ENCODE measurements at places on chromosomes 16 and 17.

- no peak for DNase-seq
Observed at GRCh38 chr17:8742819-8743218, 1.8 kb downstream of the CCDC42 start.

DNA sequence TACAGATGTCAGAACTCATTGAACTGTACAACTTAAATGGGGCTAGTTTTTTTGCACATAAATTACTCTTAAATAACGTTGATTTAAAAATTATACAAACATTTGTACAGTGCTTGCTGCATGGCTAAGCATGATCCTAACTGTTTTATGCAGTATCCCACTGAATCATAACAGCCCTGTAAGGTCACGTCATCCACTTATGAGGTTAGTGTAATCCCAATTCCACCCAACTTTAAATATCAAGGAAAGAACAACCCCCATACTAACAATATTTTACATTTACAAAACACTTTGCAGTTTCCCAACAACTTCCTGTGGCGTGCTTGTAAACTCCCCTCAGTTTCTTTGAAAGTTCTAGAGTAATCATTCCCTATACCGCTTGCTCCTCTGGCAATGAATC, 190.1 kb upstream of the SALL1 start:
- no peak for DNase-seq

GRCh38 chr16:66695471-66695934, 1.0 kb downstream of the CMTM4 start:
- no peak for DNase-seq

- no peak for DNase-seq
Observed at GRCh38 chr17:77657839-77658238, 300.7 kb upstream of the TNRC6C start.

GRCh38 chr16:86330906-86331305, 179.4 kb upstream of the FOXF1 start:
- DNase-seq = no peak

GRCh38 chr16:84479716-84480450, 24.6 kb downstream of the MEAK7 start:
- no peak for DNase-seq

DNA sequence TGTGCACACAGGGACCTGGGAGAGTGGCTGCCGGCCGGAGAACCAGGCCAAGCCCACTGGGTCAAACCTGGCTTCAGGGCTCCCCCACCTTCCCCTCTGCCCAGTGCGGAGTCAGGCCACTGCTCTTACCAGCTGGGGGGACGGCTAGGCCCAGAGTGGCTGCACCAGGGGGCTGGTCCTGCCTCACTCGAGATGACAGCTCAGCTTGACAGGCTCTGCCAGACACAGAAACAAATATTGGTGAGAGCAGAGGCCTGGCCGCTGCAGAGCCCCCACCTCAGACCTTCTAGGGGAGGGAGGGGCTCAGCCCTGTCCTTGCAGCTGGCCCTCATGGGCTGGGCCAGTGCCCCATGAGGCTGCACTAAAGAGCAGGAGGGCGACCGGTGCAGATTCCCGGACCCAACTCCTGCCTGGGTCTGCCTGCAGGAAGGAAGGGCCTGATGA, 4.5 kb downstream of the NUDT16L1 start:
- no peak for DNase-seq

GRCh38 chr17:63534078-63534570, 11.0 kb downstream of the KCNH6 start:
- no peak for DNase-seq

GRCh38 chr16:35011-35677, 18.3 kb downstream of the POLR3K start:
- DNase-seq = no peak

DNA sequence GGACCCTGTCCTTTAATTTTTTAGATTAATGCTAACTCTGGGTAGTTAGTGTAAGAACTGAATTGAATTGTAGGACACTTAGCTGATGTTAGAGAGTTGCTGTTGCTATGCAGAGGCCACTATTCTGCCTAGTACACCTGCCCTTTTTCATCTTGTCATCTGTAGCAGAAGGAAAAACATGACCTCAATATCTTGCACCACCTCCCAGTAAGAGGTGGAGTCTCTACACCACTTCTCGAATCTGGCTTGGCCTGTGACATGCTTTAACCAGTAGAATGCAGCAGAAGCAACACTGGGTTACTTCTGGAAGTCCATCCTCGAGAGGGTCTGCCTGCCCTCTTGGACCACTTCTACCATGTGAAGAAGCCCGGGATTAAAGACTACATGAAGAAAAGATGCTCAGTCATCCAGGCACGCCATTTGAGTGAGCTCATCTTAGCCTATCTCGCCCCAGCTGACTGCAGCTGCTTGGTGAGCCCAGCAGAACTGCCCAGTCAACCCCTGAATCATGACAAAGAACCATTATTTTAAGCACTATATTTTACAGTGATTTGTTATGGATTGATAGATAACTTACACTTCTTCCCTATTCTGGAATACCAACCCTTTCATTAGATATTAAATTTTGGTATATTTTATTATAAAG, 153.5 kb downstream of the MYO1D start:
- no peak for DNase-seq

- no peak for DNase-seq
Observed at GRCh38 chr17:3213001-3213400, 5.5 kb downstream of the OR1A1 start.

GRCh38 chr16:2981177-2981898, 1.1 kb upstream of the PKMYT1 start:
- no peak for DNase-seq

- no peak for DNase-seq
Observed at GRCh38 chr16:86681031-86681756, 102.8 kb downstream of the FOXL1 start.

GRCh38 chr16:82454152-82454551, 172.6 kb upstream of the CDH13 start:
- DNase-seq = no peak

DNA sequence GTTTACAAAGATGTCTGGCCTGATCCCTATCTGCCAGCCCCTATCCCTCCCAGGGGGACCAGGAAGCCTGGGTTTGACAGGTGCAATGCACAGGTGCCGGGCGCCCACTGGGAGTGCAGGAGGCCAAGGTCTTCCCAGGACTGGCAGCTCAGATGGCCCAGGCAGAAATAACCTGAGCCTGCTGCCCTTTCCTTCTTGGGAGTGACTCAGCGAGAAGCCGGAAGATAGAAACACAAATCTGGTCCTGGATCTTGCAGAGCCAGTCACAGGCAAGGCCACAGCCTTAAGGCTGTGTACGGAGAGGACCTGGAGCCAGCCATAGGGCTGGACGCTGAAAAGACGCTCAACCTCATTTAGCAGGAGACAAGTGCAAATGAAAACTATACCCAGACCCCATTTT, 27.7 kb downstream of the GPR142 start:
- no peak for DNase-seq

DNA sequence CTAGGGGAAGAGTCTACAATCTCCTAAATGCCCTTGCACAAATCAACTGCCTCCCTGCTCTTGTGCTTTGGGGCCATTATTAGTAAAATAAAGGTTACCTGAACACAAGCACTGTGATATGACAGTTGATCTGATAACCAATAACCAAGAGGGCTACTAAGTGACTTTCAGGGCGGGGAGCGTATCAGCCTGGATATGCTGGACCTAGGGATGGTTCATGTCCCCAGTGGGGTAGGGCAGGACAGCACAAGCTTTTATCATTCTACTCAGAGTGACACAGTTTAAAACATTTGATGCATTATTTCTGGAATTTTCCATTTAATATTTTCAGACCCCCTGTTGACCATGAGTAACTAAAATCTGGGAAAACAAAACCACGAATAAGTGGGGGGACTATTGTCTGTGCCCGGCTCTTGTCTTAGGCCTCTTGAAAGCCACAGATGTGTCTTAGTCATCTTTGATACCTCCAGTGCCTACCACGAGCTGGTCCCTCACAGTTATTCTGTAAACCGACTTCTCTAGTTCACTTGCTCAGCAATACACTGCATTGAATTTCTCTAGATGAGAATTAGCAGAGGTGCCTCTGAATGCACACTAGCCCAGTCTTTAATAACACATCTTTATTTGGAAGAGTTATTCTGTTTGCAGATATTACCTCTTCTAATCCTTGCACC, 94.6 kb upstream of the DHX40 start:
- no peak for DNase-seq

DNA sequence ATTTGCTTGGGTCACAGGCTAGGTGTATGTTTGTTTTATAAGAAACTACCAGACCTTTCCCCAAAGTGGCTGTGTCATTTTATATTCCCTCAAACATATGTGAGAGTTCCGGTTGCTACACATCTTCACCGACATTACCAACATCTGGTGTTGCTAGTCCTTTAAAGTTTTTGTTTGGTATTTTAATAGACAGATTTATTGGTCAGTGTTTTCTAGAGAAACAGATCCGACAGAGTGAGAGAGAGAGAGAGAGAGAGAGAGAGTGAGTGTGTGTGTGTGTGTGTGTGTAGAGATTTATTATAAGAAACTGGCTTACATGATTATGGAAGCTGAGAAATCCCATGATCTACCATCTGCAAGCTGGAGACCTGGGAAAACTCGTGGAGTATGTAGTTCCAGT, 31.0 kb downstream of the LDHD start:
- no peak for DNase-seq

DNA sequence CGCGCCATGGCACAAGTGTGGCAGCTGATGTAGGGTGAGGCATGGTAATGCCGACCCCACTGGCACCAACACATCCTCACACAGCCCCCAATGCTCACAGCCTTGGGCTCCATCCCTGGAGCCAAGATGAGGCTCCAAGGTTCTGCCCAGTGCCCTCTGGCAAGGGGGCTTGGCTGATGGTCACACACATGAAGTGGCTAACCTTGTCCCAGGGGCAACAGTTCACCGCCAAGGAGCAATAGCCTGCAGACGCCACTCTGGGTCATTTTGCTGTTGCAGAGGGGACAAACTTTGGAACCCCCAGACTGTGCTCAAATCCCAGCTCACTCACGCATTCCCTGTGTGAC, 26.8 kb downstream of the TNFRSF13B start:
- DNase-seq = no peak

DNA sequence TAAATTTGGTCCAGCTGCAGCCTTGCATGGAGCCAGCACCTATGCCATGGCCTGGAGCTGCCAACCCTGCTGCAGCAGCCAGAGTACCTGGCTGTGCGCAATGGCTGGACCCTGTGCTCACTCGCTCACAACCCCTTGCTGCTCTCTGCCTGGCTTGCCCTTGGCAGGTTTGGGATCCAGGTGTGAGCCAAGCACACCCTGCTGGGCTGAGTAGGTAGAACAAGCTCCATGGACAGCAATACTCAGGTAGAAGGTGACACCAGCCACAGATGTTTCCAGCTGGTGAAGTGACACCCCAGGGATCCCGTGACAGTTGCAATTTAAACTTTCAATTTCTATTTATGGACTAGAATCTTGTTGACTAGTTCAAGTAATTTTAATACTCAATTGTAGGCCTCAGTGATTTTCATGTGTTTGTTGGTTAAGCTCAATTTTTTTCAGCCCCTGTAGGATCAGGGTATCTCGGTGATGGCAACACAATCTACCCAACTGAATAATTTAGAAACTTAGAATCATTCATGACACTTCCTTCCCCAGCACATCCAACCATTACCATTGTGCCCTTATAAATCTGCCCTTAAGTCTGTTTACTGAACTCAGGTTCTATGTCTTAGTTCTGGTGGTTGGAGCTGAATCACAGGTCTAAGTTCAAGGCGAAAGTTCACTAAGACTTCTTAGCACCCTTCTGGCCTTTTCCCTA, 480.0 kb downstream of the PMP22 start:
- DNase-seq = no peak

GRCh38 chr16:19177111-19177739, 9.2 kb downstream of the SYT17 start:
- DNase-seq = no peak

GRCh38 chr17:17757391-17757791, 76.1 kb downstream of the RAI1 start:
- no peak for DNase-seq

GRCh38 chr16:89366561-89367537, 123.5 kb downstream of the ANKRD11 start:
- DNase-seq = no peak

DNA sequence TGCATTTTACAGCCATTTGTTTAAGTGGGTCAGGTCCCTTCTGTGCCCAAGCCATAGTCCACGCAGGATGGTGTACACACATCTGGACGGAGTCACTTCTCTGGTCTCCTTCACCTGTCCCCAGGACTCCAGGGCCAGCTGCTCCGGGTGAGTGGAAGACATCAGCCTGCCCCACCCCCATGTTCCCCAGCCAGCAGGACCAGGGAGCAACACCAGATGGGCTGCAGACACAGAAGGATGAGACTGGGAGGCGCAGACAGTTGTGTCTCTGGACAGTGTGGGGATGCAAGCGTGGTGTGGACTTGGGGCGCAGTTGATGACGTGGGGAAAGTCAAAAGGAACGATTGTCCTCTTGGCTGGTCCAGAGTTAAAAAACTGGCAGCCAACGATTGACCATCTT, 24.6 kb upstream of the WFDC1 start:
- DNase-seq = no peak

- no peak for DNase-seq
Observed at GRCh38 chr17:72361892-72362291, 241.1 kb downstream of the SOX9 start.

GRCh38 chr16:52367821-52368220, 179.1 kb downstream of the TOX3 start:
- no peak for DNase-seq

- DNase-seq = no peak
Observed at GRCh38 chr16:76800196-76800595, 390.8 kb upstream of the MON1B start.

GRCh38 chr16:50169555-50170096, 16.5 kb downstream of the TENT4B start:
- DNase-seq = no peak

DNA sequence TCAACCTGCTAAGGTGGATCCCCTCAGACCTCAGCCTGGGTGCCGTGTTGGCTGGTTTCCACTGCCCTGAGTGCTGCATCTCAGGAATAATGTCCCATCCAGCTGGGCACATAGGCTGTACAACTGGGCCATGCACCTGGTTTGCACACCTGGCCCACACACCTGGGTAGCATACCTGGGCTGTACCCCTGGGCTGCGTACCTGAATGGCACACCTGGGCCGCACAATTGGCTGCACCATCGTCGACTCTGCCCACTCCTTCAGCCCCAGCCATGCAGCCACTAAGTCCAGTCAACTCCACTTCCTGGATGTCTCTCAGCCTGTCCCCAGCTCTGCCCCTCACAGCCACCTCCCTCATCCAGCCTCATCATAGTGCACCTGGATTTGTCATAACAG, 7.9 kb downstream of the SLC5A10 start:
- DNase-seq = no peak

DNA sequence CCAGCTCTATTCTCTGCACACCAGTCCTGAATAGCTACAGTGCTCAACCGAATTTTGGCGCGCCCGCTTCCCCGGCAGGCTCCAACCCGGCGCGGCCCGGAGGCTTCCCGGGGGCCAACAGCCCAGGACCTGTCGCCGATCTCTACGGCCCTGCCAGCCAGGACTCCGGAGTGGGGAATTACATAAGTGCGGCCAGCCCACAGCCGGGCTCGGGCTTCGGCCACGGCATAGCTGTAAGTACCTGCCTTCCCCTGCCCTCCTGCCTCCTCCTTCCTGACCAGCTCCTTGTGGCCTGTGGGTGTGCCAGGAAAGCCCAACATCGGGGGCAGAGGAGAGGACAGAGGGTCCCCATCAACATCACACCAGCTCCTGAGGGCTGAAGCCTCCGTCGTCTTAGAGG, 70.2 kb downstream of the CCDC182 start:
- no peak for DNase-seq

- DNase-seq = no peak
Observed at GRCh38 chr16:85601730-85602401, 11.3 kb upstream of the GSE1 start.

GRCh38 chr16:80852261-80852872, 48.0 kb upstream of the CDYL2 start:
- DNase-seq = no peak

GRCh38 chr16:22355487-22355908, 18.9 kb downstream of the CDR2 start:
- no peak for DNase-seq
